ENCODE measurements at places on chromosomes 11 and 22.

- DNase-seq, result no peak
Observed at GRCh38 chr22:24072361-24072760, 61.3 kb downstream of the CABIN1 start.

GRCh38 chr11:35066783-35067423 is 72.1 kb upstream of the CD44 start:
- DNase-seq, result no peak

DNA sequence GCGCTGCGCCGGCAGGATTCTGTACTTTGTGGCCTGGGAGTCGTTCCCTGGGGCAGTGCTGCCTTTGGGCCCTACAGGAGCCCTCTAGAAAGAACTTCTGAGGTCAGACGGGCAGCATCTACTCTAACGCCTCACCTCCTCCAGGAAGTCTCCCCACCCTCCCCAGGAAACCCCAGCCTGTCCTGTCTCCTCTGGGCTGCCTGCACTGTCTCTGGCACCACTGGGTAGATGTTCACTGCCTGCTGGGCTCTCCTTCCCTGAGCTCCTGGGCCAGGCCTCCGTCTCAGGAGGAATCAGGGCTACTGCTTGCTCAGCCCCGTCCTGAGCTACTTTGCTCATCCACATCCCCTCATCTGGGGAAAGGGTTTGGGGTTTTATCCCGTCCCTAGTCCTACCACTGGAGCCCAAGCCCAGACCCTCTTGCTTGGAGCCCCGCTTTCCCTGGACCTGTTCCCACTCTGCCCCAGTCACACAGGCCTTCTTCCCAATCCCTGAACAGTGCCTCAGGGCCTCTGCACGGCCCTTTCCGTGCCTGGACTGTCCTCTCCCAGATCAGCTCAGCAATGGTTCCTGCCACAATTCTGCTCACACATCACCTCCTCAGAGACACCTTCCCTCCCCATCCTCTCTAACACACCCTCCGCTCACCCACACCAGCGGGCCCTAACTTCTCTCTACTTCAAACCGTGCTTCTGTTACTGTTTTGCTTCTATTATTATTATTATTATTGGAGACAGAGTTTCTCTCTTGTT is 11.3 kb upstream of the TREH start:
- no peak for DNase-seq

DNA sequence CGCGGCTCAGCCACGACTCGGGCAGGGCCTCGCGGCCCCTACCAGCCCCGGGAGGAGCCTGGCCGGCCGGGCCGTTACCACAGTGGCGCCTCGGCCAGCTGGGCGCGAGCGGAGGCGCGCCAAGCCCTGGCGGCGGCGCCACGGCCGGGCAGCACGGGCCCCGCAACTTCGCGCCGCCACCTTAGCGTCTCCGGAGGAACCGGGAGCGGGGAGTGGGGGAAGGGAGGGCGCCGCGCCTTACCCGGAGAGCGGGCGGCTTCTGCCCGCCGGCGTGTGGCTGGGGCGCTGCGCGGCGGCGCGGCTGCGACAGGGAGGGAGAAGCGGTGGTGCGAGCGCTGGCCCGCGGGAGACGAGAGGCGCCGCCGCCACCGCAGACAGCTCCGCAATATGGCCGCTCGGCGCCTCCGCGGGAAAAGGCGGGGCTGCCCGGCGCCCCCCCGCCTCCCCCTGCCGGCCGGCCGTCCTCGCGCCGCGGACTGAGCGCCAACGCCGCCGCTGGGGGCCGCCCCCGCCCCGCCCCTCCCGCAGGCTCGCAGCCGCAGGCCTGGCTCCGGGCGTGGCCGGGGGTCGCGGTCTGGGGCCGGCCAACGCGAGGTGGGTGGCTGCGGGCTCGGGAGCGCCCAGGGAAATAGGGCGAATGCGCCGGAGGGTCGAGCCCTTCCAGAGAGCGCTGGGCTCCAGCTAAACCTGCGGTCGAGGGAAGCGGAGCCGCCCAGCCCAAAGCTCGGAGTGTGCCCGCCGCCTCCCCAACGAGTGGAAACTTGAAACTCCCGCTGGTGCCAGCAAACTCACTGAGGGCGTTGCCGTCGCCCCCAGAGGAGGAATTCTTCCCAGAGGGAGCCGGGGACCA is at the start of gene RDX:
RDX (minus strand) TSS at position 389 of the 850 bp plus-strand sequence. CDS start 16,922 bp downstream, outside the sequence.
- peak; percentile 71 for DNase-seq

DNA sequence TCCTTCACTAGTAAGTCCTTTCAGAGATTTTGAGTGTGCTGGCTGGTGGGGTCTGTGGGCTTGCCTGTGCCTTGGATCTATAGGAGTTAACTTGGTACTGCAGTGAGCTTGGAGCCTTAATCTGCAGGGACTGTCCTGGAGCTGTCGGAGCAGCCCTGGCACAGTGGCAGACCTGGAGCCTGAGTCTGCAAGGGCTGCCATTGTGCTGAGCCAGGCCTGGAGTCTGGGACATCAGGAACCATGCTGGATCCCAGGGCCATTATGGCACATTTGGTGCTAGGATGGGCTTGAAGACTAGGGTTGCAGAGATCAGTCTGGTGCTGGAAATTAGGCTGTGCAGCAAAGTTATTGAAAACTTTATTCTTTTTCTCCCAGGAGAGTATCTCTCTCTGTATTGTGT is 665.4 kb downstream of the METTL15 start:
- no peak for DNase-seq

- no peak for DNase-seq
Observed at GRCh38 chr11:106425819-106426218, 348.4 kb downstream of the AASDHPPT start.

- DNase-seq, result no peak
Observed at GRCh38 chr11:83835423-83835822, 549.3 kb upstream of the CCDC90B start.

GRCh38 chr22:45999379-45999971 is 22.5 kb upstream of the WNT7B start:
- no peak for DNase-seq

GRCh38 chr11:71065841-71066240 is 186.5 kb downstream of the SHANK2 start:
- no peak for DNase-seq

GRCh38 chr11:3158821-3159220 is 6.3 kb downstream of the OSBPL5 start:
- DNase-seq, result no peak

DNA sequence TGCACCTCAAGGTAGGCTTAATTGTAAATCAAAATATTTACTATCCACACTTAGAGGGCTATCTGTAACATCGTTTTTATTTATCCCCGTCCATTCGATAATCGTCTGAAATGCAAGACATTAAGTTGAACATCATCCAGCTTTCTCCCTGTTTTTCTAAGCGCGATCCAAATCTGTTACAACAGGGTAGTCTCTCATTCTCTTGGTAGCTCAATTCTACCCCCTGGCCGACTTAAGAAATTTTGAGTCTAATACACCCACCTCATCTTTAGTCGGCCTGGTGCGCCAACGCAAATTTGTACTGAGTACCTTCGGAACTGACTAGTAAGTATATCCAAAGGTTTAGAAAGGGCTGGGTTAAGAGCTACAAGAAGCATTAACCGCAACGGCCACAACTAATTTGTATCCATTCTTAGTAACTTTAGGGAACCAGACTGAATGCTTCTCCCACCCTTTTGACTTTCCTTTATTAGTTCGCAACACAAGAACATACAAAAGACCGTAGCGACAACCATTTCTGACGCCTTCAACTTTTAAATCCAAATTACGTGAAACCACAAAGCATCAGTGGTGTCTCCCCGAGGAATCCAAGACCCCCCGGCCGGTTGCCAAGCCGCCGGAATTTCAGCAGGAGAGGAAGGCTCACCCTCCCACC is 1.0 kb upstream of the ZNF143 start:
- DNase-seq, result no peak

Data from endothelial cell (in vitro differentiated cells).